ENCODE measurements at places on chromosomes 3 and 15.

DNA sequence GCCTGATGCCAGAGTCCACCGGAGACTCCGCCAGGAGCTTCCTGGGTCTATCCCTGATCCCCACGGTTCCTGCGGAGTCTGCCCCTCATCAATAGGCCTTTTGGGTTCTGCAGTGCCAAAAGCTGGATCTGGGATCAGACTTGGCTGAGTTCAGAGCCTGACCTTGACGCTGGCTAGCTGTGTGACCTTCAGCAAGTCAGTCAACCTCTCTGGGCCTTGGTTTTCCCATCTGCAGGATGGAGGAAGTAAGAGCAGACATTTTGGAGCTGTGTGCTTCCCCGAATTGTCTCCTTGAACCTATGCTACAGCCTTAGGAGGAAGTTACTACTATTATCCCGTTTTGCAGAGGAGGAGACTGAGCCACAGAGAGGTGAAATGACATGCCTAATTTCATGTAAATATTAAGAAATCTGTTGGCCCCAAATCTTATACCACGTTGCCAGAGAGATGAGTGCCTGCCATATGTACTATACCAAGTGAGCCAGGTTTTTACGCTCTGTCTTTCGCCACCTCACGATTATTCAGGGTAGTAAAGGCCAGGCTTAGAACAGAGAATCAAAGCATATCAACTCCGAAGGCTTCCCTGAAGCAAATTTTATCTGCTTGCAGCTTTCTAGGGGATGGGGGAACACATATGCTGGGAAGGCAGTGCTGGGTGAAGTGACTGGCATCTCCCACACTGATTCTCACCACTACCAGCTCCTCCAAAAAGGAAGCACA lies 112.5 kb downstream of the SRGAP3 start:
- no peak for DNase-seq

GRCh38 chr3:157152930-157153329 lies 7.0 kb downstream of the CCNL1 start:
- no peak for DNase-seq

- peak; percentile 17 for DNase-seq
These were observed 84.7 kb upstream of the THBS1 start for GRCh38 chr15:39495871-39496840.

DNA sequence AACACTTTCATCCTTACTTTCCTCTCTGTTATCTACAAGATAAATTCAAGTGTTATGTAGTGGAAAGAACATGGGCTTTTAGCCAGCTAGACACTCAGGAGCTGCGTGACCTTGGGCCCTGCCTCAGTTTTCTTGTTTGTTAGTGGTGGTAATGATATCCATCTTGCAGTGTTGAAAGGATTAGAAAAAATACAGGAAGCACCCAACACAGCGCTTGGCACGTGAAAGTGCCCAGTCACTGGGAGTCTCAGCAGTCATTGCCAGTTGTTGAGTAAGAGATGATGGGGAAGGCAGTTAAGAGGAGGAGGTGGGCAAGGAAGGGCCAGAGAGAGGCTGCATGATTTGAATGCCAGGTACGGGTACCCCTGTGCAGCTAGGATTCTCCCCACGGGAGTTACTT lies 5.3 kb downstream of the PDIA5 start:
- DNase-seq: no peak

DNA sequence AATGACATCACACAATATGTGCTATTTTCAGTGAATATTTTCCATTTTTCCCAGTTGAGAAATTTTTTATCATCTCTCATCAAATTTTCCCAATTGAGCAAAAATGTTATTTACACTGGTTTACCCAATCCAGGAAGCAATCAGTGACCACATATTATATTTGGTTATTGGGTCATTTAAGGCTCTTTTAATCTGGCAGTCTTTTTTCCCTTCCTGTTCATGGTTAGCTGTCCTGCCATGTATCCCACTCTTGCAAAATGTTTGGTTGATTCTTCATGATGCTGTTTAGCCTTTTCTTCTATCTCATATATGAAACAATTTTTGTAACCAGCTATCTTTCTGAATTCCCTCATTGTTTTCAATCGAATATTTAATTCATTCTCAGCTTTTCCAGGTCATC lies 626.0 kb downstream of the RBMS3 start:
- DNase-seq: no peak

GRCh38 chr3:104458657-104459056 lies 908.1 kb upstream of the ALCAM start:
- DNase-seq: no peak

DNA sequence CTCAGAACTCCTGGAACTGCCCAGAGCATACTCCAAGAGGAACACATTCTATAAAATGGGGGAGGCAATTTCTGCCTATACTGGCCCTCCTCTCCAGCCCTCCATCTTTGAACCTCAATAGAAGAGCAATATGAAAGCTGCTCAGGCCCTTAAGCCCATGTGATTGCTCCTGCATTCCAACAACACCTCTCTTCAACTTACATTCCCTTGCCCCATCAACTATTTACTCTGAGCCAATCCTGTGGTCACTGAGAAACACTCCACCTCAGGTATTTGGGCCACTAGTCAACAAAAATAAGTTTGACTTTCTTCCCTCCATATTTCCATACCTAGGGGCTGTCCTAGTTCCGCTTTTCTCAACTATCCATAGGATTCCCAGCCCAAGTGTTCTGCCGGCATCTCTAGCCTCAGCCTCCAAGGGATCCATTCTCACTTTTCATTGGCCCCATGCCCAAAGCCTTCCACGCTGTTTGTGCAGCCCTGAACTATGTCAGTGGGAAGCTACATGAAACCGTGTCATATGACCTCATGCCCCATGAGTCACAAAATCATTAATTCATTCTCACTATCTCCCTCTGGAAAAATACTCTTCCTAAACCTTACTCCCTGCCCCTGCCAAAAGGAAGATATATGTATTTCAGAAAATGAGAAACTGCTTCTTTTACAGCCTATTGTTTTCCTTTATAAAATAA lies 61.6 kb downstream of the GJD2 start:
- peak; percentile 41 for DNase-seq

DNA sequence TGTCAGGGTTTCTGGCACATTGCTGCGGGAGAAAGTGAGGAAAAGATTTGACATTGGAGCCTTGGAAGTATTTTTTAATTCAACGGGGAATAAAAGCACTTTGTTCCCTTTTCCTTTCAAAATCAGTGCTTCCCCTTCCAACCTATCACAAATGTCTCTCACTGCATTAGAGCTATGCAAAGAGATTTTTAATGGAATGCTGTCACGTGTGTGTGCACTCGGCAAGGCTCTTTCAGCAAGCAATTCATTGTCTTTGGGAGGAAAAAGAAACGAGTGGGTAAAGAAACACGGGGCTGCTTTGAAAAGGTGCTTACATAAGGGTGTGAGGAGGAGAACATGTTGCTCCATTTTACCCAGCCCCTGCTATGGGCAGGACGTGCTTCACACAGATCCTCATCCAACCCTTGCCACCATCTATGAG lies 490.4 kb upstream of the PROK2 start:
- DNase-seq: no peak

DNA sequence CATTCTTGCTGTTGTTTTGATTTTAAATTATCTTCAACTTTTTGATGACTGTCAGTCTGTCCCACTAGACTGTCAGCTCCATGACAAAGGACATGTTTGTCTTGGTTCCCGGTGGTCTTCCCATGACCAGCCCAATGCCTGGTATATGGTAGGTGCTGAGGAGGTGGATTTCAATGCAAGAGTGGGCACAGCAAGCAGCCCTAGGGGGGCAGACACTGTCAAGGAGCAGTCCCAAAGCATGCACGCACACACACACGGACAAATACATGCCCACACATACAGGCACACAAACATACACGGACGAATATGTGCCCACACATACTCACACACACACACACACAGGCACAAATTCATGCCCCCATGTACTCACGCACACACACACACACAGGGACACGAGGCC lies 12.0 kb downstream of the KLF15 start:
- no peak for DNase-seq

DNA sequence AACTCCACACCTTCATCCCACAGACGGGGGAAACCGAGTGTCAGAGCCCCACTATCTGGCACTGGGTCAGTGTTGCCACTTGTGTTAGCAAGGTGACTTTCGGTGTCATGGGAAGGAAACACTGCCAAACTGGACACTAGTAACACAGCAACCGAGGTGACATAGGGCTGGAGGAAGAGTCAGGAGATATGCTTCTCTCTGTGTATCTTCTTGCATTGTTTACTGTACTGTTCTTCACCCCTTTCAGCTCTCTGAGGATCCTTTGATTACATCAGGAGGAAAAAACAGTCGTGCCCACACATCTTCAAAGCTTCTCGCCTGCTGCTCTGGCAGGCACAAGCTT lies 109.4 kb upstream of the RAD18 start:
- DNase-seq: no peak

Measured in astrocyte of the spinal cord (primary cell).